ENCODE measurements at places on chromosomes 7 and 10. TPM values are rescaled to one million over a fixed set of nuclear protein-coding genes. Genes with fewer than 3 reads are reported as not detected.

CHAT gene
- total RNA-seq: not detected

DNA sequence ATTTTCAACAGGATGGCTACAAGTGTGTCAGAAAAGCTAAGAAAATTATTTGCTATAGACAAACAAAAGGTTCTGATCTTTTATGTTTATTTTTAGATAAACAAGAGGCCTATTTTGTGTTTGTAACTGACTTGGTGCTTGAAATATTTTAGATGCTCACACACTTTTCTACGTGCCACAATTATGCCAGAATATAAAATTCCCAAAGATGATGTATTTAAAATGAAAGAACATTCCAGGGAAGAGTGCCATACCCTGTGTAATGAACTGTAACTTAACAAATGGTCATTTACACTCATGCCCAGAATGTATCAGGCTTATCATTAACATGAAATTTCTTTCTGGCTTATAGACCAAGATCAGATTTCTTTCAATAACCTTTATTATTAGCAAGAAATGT is 144.9 kb upstream of the MTPN start:
- no peak for DNase-seq

SEC24C gene
- 96.7 TPM for total RNA-seq

- DNase-seq: no peak
Measured at GRCh38 chr7:30140456-30140855, 5.7 kb downstream of the MTURN start.

- DNase-seq: no peak
Measured at GRCh38 chr7:131031099-131031868, 296.4 kb upstream of the MKLN1 start.

DNA sequence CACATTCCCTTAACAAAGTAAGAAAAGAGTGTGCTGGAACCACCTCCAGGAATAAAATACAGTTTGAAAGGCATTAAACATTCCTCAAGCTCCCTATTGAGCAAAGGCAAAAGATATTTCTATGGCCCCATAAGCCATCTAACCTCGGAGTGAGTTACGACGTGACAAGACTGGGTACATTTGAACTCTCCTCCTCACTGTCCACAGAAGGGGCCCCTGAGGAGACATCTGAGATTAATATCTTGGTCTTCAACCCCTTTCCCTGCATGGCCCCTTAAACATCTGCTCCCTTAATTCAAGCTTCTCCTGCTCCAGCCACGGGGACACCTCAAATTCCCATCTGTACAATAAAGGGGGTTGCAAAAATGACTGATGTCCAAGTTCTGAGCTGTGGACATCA is 526 bp downstream of the GIMAP1 start:
- DNase-seq: no peak

CCDC7 gene
- 28.4 TPM for total RNA-seq

GRCh38 chr7:2095436-2095835 is 137.3 kb downstream of the MAD1L1 start:
- no peak for DNase-seq

FGF8 gene
- total RNA-seq: not detected

CDC14C gene
- not detected for total RNA-seq

- no peak for DNase-seq
Measured at GRCh38 chr7:25996006-25996408, 156.0 kb upstream of the NFE2L3 start.

DNA sequence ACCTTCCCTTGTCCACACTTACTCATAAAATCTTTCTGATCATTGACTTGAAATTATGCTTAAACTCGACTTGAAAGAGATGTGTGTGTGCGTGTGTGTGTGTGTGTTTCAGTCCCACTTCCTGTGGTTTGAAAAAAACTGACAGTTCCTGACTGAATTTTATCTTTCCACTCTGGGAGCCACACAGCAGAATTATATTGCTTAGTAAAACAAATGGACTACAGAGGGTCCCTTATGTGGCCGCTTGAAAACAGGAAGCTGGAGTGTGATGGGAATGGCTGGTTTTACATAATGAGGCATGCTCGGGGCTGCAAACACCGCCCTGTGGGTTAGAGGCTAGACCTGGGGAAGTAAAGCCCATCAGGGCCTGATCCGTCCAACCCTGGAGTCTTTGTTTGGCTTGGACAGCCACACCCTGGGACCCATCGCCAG is 54.8 kb downstream of the LYZL1 start:
- DNase-seq: no peak

GPR22 gene
- not detected for total RNA-seq

- no peak for DNase-seq
Measured at GRCh38 chr7:151682831-151683614, 163.3 kb upstream of the RHEB start.

ANKRD61 gene
- not detected for total RNA-seq

GRCh38 chr10:84999929-85000328 is 671.5 kb downstream of the CCSER2 start:
- no peak for DNase-seq

GRID2IP gene
- total RNA-seq: 0.53 TPM

DNA sequence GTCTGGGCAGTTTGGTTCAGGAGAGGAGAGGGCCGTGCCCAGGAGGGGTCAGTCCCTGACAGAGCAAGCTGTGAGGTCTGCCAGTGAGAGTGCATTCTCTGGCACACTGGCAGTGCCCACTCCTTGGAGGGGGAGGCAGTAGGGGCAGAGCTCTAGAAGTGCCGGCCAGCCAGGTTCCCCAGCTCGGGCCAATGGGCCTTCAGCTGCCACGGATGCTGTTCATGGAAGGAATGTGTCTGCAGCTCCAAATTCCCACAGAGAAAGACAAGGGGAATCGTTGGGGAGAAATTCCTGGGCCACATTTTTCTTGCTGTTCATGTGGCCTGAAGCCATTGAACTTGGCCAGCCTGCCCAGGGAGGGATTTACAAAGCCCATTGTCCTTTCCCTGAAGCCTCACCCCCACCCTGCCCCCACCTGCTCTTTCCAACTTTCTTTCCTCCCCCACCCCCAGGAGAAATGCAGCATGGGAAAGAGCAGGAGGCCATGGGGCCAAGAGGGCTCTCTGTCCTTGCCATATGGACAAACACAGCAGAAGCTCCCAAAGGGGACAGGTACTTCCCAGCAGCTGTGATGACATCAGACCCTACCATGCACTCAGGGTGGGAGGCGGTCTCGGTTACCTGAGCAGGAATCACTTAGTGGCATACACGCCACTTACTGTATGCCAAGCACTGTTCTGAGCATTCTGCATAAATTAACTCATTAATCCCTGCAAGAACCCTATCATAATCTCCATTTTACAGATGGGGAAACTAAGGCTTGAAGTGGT is 70.7 kb downstream of the ARHGAP22 start:
- DNase-seq: no peak

DNA sequence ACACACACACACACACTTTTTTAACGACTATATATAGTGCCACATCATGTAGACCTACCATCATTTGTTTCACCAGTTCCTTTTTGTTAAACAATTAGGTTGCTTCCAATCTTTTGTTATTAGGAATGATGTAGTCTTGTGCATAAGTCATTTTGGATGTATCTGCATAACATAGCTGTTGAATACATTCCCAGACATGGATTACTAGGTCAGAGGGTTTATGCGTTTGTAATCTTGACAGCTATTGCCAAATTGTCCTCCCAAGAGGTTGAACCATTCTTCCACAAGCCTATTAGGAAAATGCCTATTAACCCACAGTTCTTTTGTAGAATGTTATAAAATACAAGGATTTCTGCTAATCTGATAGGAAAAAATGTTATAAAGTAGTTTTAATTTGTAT is 87.3 kb downstream of the PALS2 start:
- no peak for DNase-seq

AQP1 gene
- total RNA-seq: not detected

- DNase-seq: no peak
Measured at GRCh38 chr10:129785536-129785981, 178.5 kb downstream of the EBF3 start.

DNA sequence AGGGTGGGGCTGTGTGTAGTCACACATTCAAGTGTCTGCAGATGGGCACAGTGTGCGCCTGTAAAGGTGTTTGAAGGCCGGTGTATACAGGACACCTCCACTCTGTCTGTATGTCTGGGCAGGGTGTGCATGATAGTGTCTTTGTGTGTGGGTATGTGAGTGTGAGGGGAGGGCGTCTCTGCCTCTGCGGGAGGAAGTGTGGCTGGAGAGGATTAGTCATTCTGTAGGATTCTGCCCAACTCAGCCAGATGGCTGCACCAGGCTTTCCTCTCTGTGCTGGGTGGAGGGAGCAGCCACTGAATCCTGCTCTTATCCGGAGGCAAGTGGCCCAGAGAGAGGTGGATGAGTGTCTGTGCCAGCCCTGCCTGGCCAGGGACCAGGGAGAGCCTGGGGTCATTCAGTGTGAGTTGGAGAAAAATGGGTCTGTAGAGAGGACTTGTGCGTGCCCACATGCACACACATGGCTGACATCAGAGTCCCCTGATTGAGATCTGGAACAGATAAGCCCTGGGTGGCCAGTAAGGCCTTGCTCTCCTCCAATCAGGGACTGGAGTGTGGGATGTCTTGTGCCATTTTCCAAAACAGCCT is 1.7 kb downstream of the SFXN3 start:
- DNase-seq: no peak

BTBD16 gene
- total RNA-seq: not detected

- no peak for DNase-seq
Measured at GRCh38 chr7:17194656-17195055, 103.8 kb upstream of the AHR start.

DNA sequence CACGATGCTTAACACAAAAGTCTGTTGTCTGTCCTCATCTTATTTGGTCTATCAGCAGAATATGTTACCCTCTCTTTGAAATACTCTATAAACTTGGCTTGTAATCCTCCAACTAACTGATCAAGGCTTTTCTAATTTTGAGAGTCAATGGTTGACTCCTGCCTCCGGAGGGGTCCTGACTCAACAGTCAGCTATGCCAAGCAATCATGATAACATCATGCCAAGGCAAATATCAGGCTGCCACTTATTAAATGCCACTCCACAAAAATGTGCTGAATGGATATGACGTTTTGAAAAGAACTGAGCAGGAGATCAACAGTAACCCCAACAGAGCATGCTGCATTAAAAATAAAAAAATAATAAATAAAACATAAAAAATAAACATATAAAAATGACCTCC is 116.1 kb downstream of the PARD3 start:
- no peak for DNase-seq

ACBD7 gene
- 1.8 TPM for total RNA-seq

EBF3 gene
- total RNA-seq: not detected

All from activated naive CD8-positive, alpha-beta T cell treated with anti-CD3 and anti-CD28 coated beads, Interleukin-2, amount 10 ng/mL, durations not matched to agents 7 days and 5 days (primary cell).